RWPE1 (cell line): ENCODE measurements at places on chromosomes 1 and 21.

- no peak for DNase-seq
These were observed 225.4 kb downstream of the RHOU start for GRCh38 chr1:228960705-228961104.

GRCh38 chr1:14441302-14441741 lies 157.2 kb upstream of the KAZN start:
- peak; percentile 59 for DNase-seq

DNA sequence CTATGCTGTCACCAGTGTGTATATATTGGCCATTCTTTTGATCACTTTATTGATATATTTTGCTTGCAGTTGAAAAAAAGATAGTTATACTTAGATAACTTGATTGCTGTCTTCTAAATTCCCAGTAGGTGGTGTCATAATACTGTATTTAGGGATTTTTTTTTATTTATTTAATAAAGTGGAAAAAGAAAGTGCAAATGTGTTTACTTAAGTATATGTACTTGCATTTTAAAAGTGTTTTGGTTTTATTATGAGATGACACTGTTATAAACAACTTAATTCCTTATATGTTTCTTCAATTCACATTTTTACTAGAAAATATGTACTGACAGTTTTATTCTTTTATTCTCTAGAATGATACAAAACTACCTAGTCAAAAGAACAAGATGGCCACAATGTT lies 164.8 kb downstream of the USP25 start:
- peak; percentile 4 for DNase-seq

DNA sequence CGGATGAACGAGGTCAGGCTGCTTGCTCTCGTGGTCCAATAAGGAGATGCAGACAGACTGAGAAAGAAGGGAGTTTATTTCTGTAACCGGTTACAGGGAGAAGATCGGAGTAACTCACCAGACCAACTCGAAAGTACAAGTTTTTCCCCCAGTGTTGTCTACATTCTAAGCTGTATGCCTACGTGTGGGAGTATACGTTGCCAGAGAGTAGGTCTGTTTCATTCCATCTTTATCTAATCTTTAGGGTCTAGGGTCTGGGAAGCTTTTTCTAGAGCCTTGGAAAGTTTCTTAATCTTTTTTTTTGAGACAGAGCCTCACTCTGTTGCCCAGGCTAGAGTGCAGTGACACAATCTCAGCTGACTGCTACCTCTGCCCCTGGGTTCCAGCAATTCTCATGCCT lies 4.7 kb upstream of the PADI1 start:
- DNase-seq: no peak

DNA sequence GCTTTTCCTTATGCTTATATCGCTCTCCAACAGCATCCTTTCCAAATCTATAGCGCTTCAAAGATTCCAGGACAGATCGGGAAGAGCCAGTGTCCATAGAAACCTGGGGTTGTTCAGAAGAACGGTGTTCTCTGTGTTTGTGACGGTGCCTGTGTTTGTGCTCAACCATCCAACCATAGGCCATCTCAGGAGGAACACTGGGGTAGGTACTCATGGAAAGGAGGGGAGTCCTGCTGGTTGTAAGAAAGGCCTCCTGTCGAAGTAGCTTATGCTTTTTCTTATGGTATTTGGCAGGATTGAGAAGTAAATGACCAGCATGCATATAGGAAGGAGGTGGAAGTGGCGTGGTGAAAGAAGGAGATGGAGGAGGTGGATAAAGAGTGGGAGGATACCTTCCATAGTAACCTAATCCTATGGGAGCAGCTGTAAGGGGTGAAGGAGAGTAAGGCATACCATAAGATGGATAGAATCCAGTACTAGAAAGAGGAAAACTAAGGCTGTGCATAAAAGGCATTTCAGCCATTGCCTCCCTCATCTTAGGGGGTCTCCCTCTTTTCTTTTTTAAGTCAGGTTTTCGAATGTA lies 84.2 kb downstream of the ASH1L start:
- DNase-seq: no peak

- no peak for DNase-seq
These were observed 33.5 kb downstream of the SYF2 start for GRCh38 chr1:25198663-25199252.

GRCh38 chr1:44305962-44306422 lies 49.1 kb downstream of the ERI3 start:
- no peak for DNase-seq

DNA sequence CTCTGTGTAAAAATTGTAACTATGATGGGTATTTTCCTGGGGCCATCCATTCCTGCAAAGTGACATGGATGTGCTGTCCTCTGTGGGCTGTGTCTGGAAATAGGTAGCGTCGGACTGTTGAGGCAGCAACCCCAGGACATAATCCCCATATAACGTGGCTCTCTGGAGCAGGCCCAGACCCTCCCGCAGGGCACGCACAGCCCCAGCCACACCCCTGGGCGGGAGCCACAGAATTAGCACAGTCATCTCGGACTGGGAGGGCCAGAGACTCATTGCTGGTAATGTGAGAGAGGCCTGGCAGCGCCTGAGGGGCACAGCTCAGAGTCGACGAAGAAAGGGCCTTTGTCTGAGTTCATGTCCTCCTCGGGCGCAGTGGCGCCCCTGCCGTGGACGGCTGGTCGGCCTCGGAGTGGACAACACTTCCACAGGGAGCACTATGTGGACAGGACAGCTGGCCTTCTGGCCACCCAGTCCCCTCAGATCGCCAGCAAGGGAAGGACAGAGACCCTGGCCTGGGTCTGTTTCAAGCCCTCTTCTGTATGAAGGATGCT lies 20.1 kb downstream of the SIM2 start:
- peak; percentile 82 for DNase-seq

- DNase-seq: no peak
These were observed 3.0 kb downstream of the AURKAIP1 start for GRCh38 chr1:1371746-1372711.

- no peak for DNase-seq
These were observed 692 bp downstream of the SORT1 start for GRCh38 chr1:109396871-109397580.

GRCh38 chr1:26281971-26282370 lies 2.1 kb downstream of the SH3BGRL3 start:
- no peak for DNase-seq

GRCh38 chr1:87902830-87903229 lies 574.1 kb downstream of the LMO4 start:
- DNase-seq: no peak

DNA sequence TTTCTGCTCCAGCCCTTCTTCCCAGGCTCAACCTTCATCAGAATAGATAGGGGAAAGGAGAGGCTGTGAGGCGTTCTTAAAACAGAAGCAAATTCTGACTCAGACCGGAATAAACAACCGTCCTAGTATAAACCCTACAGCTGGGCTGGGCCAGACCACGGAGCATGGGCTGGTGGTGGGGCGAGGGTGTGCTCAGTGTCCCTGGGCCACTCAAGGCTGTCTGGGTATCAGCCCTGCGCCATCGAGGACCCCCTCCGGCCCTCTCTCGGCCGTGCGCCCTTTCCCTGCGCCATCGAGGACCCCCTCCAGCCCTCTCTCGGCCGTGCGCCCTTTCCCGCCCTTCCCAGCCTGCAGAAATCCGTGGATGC lies 36.0 kb downstream of the CAPN2 start:
- no peak for DNase-seq

GRCh38 chr1:44842486-44842861 lies 579 bp downstream of the PTCH2 start:
- DNase-seq: no peak

DNA sequence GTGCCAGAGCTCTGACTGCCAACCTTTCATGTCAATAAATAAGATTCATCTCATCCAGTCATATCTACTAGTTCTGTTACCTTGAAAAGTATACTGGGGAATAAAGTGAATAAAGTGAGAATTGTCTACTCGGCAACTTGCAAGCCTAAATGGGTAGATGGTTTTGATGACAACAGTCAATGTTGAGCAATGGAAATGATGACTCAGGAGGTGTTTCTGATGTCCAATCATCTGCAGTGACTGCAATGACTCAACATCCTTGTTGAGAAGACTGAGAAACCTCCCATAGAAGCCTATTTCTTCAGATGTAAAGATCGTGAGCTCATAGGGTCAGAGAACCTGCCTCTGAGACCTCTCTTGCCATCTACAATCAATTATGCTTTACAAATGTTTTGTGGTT lies 276.4 kb downstream of the SPATA17 start:
- peak; percentile 23 for DNase-seq

- DNase-seq: no peak
These were observed 81.8 kb upstream of the SLC44A3 start for GRCh38 chr1:94738371-94738770.

DNA sequence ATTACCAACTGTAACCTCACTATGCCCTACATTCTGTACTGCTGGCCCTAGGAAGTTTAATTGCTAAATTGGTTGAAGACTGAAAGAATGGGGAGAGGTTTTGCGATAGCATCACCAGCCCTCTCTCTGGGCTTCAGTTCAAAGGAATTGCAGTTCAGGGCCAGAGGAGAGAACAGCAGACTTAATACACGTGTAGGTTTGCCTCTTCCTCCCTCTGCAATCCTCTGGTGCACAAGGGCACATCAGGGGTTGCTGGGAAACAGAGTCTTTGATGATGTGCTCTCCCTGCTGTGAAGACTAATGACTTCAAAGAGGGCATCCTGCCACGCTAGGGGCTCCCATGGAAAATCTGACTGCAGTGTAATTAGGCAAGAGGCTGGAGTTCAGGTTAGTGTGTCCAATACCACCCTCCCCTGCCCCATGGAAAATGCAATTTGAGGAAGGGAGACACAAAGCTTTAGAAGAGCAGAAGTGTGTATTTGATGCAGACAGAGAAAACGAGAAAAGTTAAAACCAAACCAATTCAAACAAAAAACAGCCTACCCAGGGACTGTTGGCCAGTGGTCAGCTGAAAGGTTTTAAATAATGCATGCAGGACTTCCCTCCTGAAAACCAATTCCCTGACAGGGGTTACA lies 167.9 kb downstream of the ASTN1 start:
- DNase-seq: no peak

DNA sequence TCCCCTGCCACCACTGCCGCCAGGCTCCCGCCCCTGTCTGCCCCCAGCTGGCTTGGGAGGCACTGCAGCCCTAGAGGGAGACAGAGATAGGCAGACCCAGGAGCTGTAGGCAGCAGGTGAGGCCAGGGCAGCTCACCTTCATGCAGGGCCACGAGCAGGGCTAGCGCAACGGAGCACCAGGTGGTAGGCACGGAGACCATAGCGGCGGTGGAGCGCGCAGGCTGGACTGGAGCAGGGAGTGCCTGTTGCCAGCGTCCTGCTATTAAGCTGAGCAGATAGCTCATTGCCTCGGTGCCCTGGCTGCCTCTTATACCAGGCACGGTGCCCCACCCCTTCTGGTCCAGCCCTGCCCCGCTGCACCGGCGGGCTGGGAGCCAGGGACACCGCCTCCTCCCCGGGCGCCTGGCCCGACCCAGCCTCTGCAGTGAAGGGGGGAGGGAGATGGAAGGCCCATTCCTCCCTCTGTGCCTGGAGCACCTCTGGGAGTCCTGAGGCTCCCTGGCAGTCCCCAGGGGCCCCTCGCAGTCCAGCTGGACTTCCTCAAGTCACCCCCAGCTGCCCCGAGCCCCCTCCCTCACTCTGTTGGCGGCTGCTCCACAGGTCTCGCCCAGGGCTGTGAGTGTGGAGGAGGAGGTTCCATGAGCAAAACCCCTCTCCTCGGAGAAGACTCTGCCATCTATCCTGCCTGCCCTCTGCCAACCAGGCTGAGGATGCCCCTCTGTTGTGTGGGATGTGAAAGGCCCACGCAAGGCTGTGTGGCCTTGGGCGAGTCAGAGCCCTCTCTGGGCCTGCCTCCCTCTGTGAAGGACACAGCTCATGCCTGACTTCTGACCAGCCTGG lies at the start of gene EDN2:
Gene EDN2, minus strand, starts transcription at position 282 of the 840 bp plus-strand sequence. Its CDS starts 82 bp downstream, at position 200.
- DNase-seq: peak; percentile 75

GRCh38 chr1:39269791-39270342 lies 65.4 kb downstream of the MACF1 start:
- DNase-seq: no peak

GRCh38 chr1:180515364-180515763 lies 13.0 kb upstream of the ACBD6 start:
- DNase-seq: no peak

- no peak for DNase-seq
These were observed 5.6 kb downstream of the TMEM61 start for GRCh38 chr1:54986025-54986424.

- no peak for DNase-seq
These were observed 311.8 kb upstream of the B3GALT2 start for GRCh38 chr1:193498088-193498655.

- DNase-seq: no peak
These were observed 254.7 kb downstream of the USH2A start for GRCh38 chr1:216168546-216168945.

DNA sequence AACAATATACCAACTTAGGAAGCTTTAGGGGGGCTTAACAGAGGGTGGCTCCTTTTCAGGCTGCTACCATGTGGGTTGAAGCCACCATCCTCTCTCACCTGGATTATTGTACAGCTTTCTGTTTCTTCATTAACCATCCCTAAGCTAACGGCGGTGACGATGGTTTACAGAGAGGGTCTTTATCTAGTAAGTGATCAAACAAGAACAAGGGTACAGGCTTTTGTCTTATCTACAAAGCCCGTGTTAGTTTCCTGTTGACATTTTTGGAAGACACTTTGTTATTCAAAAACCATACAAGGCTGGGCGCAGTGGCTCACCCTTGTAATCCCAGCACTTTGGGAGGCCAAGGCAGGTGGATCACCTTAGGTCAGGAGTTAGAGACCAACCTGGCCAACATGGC lies 20.4 kb downstream of the SLC25A33 start:
- no peak for DNase-seq

- peak; percentile 79 for DNase-seq
These were observed 25.9 kb downstream of the KIRREL1 start for GRCh38 chr1:158019171-158019868.

GRCh38 chr1:90591355-90591969 lies 125.6 kb downstream of the BARHL2 start:
- no peak for DNase-seq

- DNase-seq: no peak
These were observed 154.3 kb downstream of the MAST2 start for GRCh38 chr1:45957684-45958083.

- DNase-seq: no peak
These were observed 267.7 kb upstream of the PROX1 start for GRCh38 chr1:213720032-213720431.

DNA sequence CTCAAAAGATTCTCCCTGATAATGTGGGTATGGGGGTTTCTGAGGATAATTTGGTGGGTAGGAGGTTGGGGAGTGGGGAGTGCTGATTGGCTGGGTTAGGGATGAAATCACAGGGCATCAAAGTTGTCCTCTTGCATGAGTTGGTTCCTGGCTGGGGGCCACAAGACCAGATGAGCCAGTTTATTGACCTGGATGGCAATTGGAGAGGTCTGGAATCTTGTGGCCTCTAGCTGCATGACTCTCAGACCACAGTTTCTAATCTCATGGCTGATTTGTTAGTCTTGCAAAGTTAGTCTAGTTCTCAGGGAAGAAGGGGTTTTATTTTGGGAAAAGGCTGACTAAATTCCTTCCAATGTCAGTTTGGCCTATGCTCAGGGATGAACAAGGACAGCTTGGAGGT lies 3.3 kb upstream of the GBP1 start:
- no peak for DNase-seq
